ENCODE measurements at places on chromosomes 5 and 9.

- DNase-seq: no peak
Observed at GRCh38 chr5:57072218-57072892, 101.5 kb upstream of the GPBP1 start.

DNA sequence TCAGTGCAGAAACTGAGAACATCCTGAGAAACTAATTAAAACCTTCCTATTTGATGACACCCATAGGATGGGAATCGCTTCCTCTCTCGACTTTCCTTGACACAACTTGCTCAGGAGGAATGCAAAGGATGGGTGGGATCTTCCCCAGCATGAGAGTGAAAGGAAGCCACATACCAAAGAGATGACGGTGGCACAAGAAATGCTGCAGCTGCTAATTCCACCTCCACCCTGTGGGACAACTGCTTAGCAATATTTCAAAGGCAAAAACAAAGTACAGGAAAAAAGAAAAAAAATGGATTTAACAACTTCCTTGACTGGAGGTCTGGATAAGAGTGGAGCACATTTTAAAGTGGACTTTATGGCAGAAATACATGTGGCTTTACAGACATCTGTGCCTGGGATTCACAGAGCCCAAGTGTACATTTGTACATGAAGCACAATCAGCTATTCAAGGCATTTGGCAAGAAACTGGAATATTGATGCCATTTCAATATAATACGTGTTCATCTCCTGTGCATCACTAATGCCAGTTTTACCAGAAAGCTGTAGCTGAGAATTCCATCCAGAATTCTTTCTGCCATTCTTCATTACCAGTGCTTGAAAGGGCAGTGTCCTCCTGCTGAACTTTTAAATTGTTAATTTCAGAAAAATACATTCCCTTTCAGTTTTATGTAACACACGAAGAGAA lies 359.2 kb upstream of the ACTBL2 start:
- DNase-seq: peak; percentile 82

DNA sequence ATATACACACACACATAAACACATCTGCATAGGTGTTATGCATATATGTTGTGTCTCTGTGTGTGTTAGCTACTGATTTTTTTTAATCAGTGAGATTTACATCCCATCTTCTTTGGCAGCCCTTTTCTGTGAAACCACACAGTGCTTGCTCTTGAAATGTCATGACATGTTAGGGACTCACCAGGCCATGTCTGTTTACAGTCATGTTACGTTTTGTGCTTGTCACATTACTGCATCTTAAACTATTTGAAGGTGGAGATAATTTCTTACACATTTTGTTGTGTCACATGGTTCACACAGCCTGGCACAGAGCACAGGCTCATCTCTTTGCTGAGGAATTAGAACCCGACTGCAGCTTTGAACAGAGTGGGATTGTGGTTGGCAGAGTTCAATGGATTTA lies 364.4 kb upstream of the RIOK2 start:
- no peak for DNase-seq

DNA sequence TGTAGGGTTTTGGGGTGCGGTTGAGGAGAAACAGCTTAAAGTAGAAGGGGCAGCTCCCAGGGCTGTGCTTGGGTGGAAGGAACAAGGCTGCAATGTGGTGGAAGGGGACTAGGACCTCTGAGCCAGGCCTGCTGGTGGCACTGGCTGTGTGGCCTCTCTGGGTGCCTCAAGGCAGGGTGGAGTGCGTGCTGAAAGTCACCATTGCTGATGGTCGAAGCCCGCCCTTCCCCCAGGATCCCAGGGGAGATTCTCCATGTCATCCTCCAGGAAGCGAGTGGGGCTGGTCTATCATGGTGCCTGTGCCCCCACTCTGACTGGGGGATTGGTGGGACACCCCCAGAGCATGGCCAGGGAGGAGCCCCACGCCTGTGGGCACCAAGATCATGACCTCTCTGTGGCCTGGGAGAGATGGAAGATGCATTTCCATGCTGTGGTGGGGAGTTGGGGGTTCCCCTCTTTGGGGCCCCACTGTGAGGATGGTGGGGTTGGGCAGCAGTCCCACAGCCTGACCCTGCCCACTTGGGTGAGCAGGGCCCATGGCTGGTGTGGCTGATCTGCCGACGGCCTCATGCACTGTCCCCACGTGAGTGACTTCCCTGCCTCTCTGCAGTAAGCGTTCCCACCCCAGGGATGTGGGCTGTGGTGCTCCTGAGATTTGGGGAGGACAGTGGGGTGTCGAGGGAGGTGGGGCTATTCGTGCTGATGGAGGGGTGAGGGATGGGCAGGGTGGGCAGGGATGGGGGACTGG lies 25.8 kb downstream of the WNK2 start:
- DNase-seq: no peak

DNA sequence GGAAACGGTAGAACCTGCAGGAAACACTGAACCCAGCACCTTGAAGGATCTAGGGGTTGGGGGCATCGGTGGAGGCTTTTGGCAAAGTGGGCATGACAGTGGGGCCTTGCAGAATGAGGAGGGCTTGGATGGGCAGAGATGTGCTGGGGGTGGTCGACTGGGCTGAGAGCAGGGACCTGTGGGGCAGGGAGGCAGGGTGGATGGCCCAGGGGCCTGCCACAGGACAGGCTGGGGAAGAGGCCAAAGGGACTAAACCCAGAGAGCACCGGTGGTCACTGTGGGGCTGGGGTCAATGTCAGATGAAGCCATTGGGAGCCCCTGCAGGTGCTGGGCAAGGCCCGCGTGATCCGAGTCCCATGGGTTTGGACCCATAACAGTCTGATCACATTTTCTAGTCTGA lies 175.3 kb downstream of the DAB2IP start:
- DNase-seq: no peak

- no peak for DNase-seq
Observed at GRCh38 chr5:6496207-6496584, 47.5 kb downstream of the UBE2QL1 start.

GRCh38 chr5:64678374-64678773 lies 11.9 kb upstream of the SHISAL2B start:
- DNase-seq: no peak

DNA sequence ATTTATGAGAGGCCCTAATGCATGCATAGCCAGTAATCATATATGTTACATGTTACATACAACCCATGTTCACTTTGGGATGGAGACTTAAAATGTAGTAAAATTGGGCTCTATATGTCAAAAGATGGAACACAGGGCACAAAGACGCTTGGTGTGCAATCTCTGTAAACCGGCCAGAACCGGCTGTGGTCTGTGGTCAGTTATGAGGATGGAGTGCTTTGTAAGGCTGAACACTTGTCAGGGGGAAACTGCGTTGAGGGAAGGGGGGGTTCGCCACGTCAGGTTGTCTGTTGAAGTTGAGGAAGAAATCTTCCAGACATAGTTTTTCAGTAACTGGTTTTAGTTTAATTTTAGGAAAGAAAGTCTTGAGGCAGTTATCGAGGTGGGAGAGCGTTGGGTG lies 2.7 kb upstream of the CKMT2 start:
- DNase-seq: no peak

- DNase-seq: peak; percentile 81
Observed at GRCh38 chr9:70587201-70587600, 172.7 kb upstream of the KLF9 start.

DNA sequence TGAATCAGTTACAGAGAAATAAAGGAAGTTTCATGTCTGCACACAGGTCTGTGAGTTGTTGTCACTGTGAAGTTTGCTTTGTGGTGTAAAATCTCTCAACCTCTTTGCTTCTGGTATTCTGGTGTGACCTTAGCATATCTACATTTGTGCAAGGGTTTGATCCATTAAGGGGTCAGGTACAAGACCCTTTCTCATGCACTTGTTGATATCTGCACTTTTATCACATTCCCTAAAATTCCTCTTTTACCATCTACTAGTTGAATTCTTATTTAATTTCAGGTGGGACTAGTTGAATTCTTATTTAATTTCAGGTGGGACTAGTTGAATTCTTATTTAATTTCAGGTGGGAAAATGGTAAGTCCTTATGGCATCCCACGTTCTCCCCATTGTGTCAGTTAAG lies 306.7 kb upstream of the ZNF608 start:
- DNase-seq: no peak

- no peak for DNase-seq
Observed at GRCh38 chr9:71742703-71743102, 25.6 kb downstream of the CEMIP2 start.

- DNase-seq: no peak
Observed at GRCh38 chr5:36402512-36402906, 100.8 kb upstream of the RANBP3L start.

Measured in adipocyte (in vitro differentiated cells).